ENCODE measurements at places on chromosomes 4 and X.
A peak's percentile ranks its signal among the peaks of the same experiment; 100 is the strongest.

DNA sequence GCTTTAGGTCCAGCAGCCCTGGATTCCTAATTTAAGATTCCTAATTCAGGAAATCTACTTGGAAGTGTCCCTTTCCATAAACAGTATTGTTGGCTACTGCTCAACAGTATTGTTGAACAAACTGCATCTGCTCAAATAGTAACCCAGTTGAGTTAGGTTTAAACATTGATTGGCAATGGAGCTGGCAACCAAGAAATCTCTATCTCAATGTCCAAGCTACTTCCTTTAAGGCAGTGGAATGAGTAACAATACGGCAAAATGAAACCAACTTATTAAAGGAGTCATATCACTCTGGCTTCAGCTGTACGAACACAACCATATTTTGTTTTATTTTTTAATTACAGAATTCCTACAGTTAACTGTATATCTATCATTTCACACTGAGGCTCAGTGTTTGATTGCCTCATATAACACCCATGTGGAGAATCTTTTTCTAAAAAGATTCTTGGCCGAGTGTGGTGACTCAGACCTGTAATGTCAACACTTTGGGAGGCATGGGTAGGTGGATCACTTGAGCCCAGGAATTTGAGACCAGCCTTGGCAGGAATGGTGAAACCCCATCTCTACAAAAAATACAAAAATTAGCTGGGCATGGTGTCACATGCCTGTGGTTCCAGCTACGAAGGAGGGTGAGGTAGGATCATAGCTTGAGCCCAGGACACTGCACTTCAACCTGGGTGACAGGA, 71.7 kb upstream of the IL13RA1 start:
- DNase-seq, result no peak

GRCh38 chrX:149487292-149487691, 17.8 kb downstream of the IDS start:
- no peak for DNase-seq

GRCh38 chr4:24488399-24489164, 95.8 kb downstream of the DHX15 start:
- peak; percentile 40 for DNase-seq

- DNase-seq, result no peak
Observed at GRCh38 chr4:134539729-134540231, 338.2 kb upstream of the PABPC4L start.

- DNase-seq, result no peak
Observed at GRCh38 chrX:13397878-13398818, 78.3 kb upstream of the ATXN3L start.
